ENCODE measurements at places on chromosomes 5 and 9.

DNA sequence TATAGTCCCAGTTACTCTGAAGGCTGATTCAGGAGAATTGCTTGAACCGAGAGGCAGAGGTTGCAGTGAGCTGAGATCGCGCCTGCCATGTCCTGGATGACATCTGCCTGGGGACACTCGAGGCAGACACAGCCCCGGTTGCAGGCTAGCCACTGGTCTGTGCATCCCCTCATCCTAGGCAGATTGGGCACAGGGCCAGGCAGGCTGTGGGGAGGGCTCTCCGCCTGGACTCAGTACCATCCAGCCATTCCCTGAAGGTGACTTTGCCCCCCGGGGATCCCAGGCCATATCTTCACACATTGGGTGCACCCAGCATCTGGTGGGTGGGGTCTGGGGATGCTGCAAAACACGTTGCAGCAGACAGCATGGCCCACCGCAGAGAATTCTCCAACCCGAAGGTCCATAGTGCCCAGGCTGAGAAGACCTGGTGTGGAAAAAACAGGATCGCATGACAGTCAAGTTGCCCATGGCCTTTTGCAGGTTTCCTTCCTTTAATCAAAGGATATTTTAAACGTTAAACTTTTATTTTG lies 50.9 kb upstream of the SUSD3 start:
- DNase-seq, result no peak

GRCh38 chr5:140344683-140345423 lies 1.6 kb downstream of the HBEGF start:
- DNase-seq, result no peak

- DNase-seq, result no peak
Observed at GRCh38 chr9:28207657-28208056, 634.4 kb upstream of the C9orf72 start.

DNA sequence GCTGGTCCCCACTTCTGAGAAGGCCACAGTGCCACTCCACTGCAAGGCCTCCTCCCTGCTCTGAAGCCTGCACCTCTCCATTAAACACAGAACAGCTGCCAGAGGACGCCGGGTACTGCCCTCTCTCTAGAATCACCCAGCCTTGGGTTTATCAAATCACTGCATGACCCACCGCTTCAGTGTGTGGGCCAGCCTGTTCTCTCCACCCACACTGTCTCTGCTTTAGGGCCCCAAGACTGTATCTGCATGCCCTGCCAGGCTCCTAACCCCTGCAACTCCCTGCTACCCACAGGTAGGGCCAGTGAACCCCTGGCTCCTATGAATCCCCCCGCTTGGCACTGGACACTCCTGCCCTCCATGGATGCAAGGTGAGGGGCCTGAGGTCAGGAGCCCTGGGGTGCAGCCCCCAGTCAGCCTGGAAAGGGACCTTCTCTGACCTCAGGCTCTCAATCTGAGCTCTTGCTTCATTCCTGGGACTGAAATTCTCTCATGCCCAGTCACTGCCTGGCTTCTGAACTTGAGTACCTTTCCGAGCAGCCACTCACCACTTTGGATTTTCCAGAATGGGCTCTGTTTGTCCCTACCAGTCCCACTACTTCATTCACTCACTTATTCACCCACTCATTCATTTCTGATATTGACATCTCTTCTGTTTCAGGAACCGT lies 206.3 kb downstream of the GABBR2 start:
- DNase-seq, result no peak

DNA sequence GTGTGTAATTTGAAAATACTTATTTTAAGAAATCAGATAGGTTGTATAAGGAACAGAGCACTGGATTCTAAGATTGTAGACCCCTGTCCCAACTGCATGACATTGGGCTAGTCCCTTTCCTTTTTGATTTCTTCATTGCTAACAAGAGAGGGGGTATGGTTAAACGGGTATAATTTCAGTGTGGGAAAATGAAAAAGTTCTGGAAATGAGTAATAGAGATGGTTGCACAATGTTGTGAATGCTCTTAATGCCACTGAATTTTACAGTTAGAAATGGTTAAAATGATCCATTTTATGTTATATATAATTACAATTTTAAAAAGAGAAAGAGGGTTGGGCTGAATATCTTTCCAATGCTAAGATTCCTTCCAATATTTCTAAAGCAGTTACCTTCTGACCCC lies 103.3 kb upstream of the LHFPL2 start:
- DNase-seq, result no peak

DNA sequence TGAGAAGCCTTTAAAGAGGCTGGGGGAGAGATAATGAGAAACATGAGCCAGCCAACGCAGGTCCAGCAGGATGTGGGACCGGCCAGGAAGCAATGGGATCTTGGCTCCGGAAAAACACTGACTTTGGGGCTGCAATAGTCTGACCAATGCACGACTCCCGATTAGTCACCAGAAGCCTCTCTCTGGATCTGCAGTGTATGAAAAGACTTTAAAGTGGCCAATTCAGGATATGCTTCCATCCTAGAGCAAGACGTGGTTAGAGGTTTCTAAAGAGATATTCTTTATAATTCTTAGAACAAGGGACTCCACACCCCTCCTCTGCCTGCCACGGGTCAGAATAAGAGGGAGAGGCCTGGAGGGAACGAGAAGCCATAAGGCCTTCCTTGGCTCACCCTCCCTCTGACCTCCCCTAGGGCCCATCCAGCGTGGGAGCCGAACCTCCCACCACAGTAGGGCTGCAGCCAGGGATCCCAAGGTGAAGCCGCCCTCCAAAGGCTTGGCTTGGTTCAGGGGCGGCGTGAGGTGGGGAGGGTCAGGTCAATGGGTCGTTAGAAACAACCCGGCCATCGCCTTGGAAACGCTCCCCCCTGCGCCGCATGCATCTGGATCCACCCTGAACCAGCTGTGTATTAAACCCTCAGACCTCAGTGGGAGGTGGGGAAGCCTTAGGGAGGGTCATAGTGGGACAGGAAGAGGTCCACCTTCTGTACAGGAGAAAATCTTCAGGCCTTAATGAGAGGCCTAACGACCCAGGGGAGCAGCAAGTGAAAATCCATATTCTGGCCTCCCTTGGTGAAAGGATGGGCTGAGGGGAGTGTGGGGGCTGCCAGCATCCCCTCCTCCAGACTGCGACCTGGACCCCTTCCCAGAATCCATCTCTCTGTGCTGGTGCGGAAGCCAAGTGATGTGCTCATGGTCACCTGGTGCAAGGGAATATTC lies 11.1 kb downstream of the FGF1 start:
- DNase-seq, result no peak

DNA sequence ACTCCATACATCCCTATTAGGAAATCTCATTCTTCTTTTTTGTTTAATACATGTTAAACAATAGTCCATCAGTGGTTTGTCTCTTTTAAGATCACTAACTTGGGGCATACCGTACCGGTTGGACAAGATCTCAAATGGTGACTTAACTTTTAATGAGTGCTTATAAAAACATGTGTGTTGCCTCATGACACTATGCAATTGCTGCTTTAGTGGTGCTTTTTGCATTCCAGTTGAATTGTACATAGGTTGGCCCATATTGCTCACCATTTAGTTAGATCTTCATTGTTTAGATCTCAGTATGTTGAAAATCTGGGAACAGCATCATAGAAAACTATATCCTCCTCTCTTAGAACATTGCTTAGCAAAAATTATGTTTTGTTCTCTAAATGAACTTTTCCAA lies 17.8 kb downstream of the C9orf85 start:
- no peak for DNase-seq

- peak; percentile 20 for DNase-seq
Observed at GRCh38 chr9:93035821-93036351, 22.6 kb upstream of the SUSD3 start.

DNA sequence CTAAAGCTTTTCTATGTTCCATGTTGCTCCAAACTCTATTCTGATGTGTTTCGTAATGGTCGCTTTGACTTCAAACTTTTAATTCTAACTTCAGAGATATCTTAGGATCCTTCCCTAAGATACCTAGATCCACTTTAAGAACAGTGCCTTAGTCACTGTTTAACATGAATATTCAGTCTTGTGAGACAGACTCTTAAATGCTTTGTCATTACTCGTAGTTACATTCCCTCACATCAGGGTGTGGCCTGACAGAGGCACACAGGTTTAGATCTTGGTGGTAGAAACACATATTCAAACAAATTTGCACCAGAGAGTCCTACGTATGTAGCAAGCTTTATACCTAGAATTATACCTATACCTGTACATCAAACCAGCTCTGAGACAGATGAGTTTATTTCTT lies 687.0 kb upstream of the C9orf72 start:
- DNase-seq, result no peak

- DNase-seq, result no peak
Observed at GRCh38 chr5:173236531-173237142, 1.6 kb upstream of the NKX2-5 start.

GRCh38 chr5:132841305-132841704 lies 10.9 kb upstream of the SHROOM1 start:
- no peak for DNase-seq

DNA sequence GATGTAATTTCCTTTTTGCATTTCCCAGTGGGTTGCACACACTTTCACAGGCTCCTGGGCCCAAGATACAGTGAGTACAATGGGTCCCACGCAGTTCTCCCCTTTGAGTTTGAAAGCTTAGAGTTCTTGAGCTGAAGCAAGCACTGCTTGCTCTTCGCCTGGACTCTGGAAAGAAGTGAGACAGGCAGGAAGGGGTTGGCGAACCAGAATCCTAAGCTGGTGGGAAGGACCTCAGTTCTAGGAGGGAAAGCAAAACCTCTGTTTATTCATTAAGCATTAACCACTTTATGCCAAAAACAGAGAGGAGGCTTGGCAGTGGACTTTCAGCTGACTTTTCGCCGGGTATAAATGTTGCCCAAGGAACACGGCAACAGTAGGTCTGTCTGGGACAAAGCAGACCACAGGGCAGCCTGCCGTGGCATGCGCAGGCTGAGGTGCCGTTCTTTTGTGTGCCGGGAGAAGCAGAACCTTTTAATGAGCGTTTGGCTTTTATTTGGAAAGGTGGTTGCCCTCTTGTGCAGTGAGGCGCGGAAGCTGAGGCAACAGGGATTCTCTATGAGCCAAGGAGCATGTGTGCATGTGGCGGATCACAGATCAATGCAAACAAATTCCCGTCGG lies 239.9 kb upstream of the PANK3 start:
- no peak for DNase-seq

GRCh38 chr5:57244331-57244730 lies 70.5 kb downstream of the GPBP1 start:
- DNase-seq, result no peak

GRCh38 chr5:30926218-30926617 lies 267.3 kb upstream of the CDH6 start:
- no peak for DNase-seq

DNA sequence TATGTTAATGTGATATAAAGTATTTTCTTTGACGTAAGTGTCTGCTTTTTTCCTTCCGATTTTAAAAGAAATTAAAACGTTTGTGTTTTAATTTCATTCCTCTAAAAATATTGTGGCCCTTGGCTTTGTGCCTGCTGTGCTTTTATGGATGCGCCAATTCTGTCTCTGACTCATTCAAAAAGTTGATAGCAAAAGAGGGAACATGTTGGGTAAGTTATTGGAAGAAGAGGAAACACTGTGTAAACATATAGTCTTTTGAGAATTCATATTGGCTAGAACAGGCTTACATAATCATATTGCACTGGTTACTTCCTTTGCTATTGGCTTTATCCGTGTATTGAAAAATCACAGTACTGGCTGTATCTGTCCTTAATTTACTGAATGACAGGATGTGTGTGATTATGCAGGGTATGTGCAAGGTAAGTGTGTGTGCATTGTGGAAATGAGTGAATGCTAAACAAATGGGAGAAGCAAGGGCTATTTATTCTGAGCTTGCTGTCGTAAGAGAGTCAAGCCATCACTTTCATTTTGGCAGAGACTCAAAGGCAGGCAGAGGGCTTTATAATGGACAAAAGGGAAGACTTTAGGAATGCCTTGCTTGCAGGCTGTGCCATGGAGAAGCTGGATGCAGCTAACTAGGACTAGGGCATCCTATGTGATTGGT lies 67.8 kb downstream of the SGCD start:
- DNase-seq, result no peak

Data from head of caudate nucleus (tissue), 42 donors.